ENCODE measurements at places on chromosomes 5 and 9. TPM values are rescaled to one million over a fixed set of nuclear protein-coding genes. Genes with fewer than 3 reads are reported as not detected.

Gene ZDHHC11B
- 1.4 TPM for total RNA-seq

Gene NIPAL4
- total RNA-seq: not detected

- no peaks in the 10 kb centered on the region for H3K36me3 ChIP-seq
- no peak overlapping the region for H3K4me3 ChIP-seq
- no peak for DNase-seq
- no peak overlapping the region for H3K27ac ChIP-seq
These were observed 85.0 kb upstream of the SSBP2 start for GRCh38 chr5:81835814-81836367.

DNA sequence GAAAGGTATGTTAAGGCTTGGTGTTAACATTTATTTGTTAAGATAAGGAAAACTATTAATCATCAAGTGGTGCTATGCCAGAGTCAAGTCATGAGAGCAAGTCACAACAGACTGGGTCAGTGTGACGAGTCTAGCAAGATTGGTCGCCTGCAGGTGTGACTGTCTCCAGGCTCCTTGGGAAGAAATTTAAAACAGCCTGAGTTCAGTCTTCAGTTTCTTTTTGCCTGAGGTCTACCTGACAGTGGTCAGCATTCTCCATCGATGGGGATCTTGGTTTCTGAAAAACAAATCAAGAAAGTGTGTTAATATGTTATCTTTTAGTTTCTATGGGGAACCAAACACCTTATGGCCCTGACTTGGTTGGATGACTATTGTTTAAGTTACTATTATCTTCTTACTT, 56.3 kb downstream of the CETN3 start:
- no peaks in the 10 kb centered on the region for H3K36me3 ChIP-seq
- no peaks in the 10 kb centered on the region for H3K4me1 ChIP-seq
- no peak for DNase-seq
- no peak overlapping the region for H3K4me3 ChIP-seq
- H3K27me3 ChIP-seq: no peaks in the 10 kb centered on the region

GRCh38 chr5:127567026-127567768, 49.8 kb downstream of the PRRC1 start:
- no peaks in the 10 kb centered on the region for H3K36me3 ChIP-seq
- no peak overlapping the region for H3K4me3 ChIP-seq
- H3K4me1 ChIP-seq: no peaks in the 10 kb centered on the region
- DNase-seq: no peak

- H3K4me1 ChIP-seq: peaks cover 44% of the 10 kb centered on the region
- DNase-seq: peak; percentile 82
- H3K27ac ChIP-seq: peak overlapping the region; percentile 93
- H3K4me3 ChIP-seq: no peak overlapping the region
These were observed 39.0 kb upstream of the OSMR start for GRCh38 chr5:38806775-38807258.
